ENCODE measurements at places on chromosomes 5 and 9.

DNA sequence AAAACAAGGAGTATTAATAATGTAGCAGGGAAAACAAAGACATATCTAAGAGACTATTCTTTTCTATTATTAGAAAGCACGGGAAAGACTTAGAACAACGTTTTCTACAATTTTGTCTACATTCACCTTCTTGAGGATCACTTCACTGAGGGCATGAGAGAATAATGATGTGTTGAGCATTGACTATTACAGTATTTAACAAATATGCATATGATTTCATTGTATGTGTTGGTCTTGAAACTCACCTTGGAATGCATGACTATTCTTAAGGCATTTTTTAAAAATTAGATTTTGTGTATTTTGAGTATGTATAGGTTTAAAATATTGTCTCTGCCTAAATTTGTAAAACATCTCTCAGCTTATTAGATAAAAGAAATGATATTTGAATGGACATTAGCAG, 1.2 kb downstream of the FSD1L start:
- DNase-seq: no peak

DNA sequence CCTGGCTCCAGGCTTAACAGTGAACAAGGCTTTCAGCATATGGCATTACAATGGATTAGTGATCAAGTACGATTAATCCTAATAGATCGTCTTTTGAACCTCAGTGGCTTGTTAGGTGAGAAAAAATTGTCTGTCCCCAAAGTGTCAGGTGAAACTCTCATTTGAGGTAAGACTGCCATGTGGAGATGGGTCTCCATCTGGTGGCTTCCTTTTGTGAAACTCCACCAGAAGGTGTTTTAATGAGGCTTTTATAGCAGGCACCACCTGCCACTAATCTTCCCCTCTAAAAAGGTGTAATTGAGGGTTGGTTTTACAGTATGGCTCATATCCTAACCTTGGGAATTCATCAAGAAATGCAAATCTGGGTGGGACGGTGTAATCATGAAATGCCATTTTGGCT, 471.1 kb upstream of the MPDZ start:
- DNase-seq: no peak

- DNase-seq: no peak
Observed at GRCh38 chr9:129381481-129381957, 203.5 kb upstream of the IER5L start.

DNA sequence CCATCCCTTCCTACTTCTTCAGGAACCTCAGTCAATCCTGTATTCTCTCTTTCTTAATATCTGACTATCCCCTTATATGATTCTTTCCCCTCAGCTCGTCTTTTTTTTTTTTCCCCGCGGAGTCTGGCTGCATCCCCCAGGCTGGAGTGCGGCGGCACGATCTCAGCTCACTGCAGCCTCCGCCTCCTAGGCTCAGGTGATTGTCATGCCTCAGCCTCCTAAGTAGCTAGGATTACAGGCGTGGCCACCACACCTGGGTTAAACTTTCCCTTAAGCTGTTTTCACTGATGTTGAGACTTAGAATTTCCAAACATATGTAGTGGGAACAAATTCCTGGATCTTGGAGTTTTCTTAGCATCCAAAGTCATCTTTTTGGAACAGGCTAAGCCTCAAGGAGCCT, 13.3 kb upstream of the RUSC2 start:
- DNase-seq: no peak

GRCh38 chr5:59709346-59709821, 184.1 kb downstream of the PDE4D start:
- DNase-seq: no peak

GRCh38 chr9:88653406-88653805, 118.4 kb downstream of the NXNL2 start:
- DNase-seq: no peak

- DNase-seq: no peak
Observed at GRCh38 chr9:113331780-113332179, 8.3 kb downstream of the WDR31 start.

GRCh38 chr5:90553711-90554110, 4.9 kb upstream of the ADGRV1 start:
- DNase-seq: no peak

- no peak for DNase-seq
Observed at GRCh38 chr5:96794757-96795156, 13.0 kb downstream of the ERAP1 start.

GRCh38 chr9:111807197-111807596, 12.5 kb upstream of the SHOC1 start:
- no peak for DNase-seq

Data from hepatocyte (in vitro differentiated cells).